ENCODE measurements at places on chromosomes 1 and 21.

GRCh38 chr1:219717536-219717935 lies 104.6 kb upstream of the ZC3H11B start:
- DNase-seq, result no peak

DNA sequence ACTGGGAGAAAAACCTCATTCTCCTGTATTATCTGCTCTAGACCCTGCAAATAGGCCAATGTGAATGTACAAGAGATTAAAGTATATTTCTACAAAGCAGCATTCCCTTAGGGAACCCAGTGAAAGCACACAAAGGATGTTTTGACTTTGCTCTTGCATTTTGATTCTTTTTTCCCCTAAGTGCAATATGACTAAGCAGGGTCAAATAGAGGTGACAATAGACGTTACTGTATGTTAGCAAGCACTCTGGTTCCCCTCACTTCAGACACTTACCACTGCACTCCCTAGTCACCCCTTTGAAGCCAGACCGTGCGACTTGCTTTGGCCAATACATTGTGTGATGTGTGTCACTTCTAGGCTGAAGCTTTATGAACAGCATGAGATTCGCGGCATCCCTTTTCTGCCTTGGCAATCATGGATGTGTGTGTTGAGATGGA lies 209.7 kb downstream of the RHOU start:
- DNase-seq, result no peak

- DNase-seq, result peak; percentile 53
These were observed 76.4 kb downstream of the FHAD1 start for GRCh38 chr1:15323351-15323988.

GRCh38 chr21:44872649-44873355 lies 688 bp downstream of the PTTG1IP start:
- no peak for DNase-seq

- no peak for DNase-seq
These were observed 180.9 kb upstream of the DEPDC1 start for GRCh38 chr1:68677684-68678351.

GRCh38 chr1:41174170-41174569 lies 67.9 kb downstream of the SCMH1 start:
- no peak for DNase-seq

GRCh38 chr1:115098979-115099692 lies 9.8 kb upstream of the TSPAN2 start:
- peak; percentile 57 for DNase-seq

GRCh38 chr1:6465461-6466005 lies 440 bp downstream of the TNFRSF25 start:
- DNase-seq, result no peak

DNA sequence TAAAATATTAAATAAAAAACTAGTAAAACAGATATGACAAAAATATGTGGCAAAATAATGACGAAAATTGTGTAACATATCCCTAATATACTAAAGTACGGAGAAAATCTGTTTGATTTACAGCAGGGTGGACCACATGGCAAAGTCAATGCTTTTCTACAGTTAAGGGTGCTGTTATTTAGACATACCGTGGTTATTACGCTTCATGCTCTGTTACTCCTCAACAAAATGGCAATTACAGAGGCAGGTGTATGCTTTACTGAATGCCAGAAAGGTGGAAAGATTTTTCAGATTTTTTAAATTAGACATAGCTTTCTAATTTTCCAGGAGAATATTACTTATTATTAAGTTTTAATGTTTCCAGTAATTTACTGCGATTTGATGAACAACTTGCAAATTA lies 343.9 kb upstream of the DPYD start:
- DNase-seq, result no peak
